GM23248 (cell line): ENCODE measurements at places on chromosomes 4 and X. TPM values are rescaled to one million over a fixed set of nuclear protein-coding genes. Genes with fewer than 3 reads are reported as not detected.

DNA sequence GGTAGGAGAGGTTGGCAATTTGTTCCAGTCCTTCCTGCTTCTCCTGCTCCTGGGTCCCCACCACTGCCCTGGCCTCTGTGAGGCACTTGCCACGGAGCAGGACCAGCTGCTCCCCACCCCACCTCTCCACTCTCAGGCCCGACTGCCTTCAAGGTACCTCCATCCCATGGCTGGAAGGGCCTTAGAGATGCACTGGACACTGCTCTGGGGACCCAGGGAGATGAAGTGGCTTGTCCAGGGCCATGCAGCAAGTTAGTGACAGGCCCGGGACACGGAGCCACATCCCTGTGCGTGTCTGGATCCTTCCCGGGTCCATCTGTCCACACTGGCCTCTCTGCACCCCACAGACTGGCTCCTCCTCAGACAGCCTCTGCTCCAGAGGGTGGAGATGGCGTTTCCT lies 105.3 kb downstream of the CPZ start:
- no peaks in the 10 kb centered on the region for H3K36me3 ChIP-seq
- no peak overlapping the region for H3K27ac ChIP-seq
- no peaks in the 10 kb centered on the region for H3K4me1 ChIP-seq
- DNase-seq = no peak
- H3K4me3 ChIP-seq = no peak overlapping the region
- peaks cover 48% of the 10 kb centered on the region for H3K27me3 ChIP-seq

MID2 gene
- total RNA-seq = 8.9 and 16.1 TPM in 2 replicates

DNA sequence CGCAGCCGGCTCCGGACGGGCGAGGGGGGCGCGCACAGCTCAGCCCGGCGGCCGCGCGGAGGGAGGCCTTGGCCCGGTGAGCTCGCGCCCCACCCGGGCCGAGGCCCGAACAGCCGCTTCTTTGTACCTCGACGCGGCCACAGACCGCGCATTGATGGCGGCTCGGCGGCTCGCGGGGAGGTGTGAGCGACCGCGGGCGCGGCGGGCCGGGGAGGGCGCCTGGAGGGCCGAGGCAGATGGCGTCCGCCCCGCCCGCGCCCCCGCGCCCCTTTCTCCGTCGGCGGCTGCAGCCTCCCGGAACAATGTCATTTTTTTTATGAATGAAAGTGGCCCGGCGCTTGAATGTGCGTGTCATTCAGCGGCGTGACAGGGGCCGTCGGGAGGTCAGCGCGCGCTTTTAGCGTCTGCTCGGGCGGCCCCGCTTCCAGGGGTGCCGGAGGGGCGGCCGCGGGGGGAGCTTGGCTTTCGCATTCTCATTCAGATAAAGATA lies 1.8 kb downstream of the FGFR3 start:
- H3K4me3 ChIP-seq = no peak overlapping the region
- no peak overlapping the region for H3K27ac ChIP-seq
- peaks cover 14% of the 10 kb centered on the region for H3K27me3 ChIP-seq
- no peaks in the 10 kb centered on the region for H3K36me3 ChIP-seq
- H3K4me1 ChIP-seq = no peaks in the 10 kb centered on the region

PRR32 gene
- not detected in 2 replicates for total RNA-seq
